RPMI8226 (cell line): ENCODE measurements at places on chromosomes 5 and 9.

- DNase-seq = no peak
Measured at GRCh38 chr5:7066471-7067235, 329.3 kb upstream of the ADCY2 start.

GRCh38 chr5:146548781-146549449, 32.9 kb upstream of the GPR151 start:
- DNase-seq = no peak

DNA sequence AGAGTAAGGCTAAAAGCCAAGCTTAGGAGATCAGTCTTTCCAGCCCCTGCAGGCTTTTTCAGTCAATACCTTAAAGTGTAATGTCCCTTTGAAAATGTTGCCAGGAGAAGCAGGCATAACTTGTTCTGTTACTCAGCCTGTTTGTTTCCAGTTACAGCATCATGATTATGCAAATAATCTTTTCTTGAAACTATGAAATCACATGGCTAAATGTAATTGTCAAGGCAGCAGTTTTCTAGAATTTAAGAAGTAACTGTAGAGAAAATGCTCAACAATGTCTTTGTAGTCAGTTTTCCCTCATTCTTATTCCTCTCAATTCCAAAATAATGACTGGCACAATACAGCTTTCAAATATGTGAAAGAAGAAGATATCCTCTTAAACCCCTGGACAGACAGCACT, 1.9 kb upstream of the GPR107 start:
- no peak for DNase-seq

GRCh38 chr9:6829536-6829935, 71.8 kb downstream of the KDM4C start:
- no peak for DNase-seq

DNA sequence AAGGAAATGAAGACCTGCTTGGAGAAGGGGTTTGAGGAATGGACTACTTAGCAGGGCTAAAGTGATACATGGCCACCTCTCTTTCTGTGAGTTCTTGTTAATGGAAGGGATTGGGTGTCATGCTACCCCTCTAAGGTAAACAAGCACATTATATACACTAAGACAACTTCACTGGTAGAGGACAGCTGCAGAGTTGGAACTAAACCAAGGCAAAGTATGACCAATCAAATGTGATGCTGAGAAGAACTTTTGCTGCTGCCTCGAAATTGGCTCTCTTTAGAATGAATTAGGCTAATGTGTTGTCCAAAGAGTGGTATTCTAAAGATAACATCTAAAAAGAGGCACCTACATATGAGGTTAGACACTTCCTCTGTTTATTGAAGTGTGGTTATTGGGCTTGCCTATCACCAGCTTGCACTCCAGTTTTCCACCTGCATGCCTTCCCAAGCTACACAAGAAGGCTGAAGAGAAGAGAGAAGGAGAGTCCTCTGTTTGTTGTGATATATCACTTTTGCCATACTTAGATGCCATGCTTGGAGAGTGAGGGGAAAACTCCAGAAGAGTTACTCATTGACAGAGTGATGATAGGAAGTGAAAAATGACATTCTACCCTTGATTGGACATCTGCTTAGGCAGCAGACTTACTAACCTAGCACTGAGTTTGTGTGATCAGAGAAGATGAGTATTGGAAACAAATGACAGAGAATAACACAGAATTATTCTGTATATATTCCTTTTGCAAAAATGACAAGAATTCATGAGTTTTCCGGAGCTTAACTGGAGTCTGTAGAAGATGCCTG, 536.1 kb downstream of the ZNF608 start:
- DNase-seq = no peak

DNA sequence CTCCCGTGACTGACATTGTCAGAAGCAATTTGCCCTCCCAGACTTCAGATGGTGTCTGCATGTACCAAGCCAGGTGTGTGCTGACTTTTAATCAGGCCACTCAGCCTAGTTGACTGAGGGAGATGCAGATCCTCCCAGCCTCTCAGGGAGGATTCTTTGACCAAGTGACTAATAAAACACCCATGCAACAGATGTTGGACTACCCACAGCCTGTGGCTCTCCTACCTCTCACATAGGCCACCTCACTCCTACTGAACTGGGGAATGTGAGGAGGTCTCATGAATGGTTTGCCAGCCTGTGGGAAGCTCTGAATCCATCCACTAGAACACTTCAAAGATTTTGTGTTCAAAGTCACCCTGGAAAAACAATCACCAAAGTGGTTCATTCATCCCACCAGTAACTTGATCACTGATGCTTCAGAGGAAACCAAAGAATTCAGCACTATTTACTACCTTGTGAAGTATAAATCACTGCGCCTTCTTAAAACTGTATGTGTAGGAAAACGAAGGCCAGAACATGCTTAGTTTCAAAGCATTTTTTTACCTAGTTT, 80.1 kb downstream of the ESM1 start:
- DNase-seq = no peak

DNA sequence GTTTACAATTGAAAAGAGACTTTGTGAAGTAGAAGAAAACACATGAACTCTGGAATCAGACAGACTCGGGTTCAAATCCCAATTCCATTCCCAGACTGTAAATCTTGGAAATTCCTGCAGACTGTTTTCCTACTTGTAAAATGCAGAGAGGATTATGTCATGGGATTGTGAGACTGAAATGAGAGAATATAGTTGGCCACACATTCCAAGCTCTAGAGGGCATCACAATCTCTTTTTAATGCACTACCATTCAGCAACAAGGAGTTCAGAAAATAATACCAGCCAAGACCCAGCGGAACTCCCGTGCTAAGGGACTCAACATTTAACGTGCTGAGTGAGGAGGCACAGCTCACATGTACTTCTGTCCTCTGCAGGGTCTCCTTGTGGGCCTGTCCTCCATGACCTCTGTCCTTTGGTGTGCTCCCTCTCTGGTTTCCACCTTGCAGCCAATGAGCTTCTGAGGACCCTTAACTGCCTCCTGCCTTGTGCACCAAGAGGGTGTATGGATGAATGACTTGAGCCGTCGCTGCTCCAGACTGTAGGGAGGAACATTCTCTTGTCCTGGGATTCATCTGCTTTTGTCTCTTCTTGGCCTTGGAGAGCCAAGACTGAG, 263.5 kb downstream of the NTRK2 start:
- DNase-seq = no peak

- no peak for DNase-seq
Measured at GRCh38 chr5:13930541-13931171, 13.8 kb downstream of the DNAH5 start.
